ENCODE measurements at places on chromosomes 3 and 15.

DNA sequence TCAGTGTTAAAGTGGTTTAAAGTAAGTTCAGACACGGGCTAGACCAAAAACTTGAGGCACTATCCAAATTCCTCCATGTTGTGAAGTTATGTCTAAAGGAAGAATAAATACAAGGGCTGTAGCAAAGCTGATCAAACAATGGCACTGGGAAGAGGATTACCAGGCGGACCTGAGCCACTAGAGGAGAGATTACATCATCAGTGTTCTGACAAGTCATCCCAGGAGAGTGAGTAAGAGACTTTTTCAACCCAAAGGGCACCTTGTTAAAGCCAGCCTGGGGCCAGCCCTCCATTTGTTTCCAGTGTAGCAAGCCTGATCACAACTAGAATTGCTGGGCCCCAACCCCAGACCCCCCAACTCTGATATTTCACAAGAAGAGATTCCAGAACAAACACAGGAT lies 166.9 kb downstream of the DCLK3 start:
- no peak overlapping the region for H3K27ac ChIP-seq
- DNase-seq = no peak
- peaks cover 8% of the 10 kb centered on the region for H3K27me3 ChIP-seq
- H3K4me3 ChIP-seq = no peak overlapping the region
- H3K4me1 ChIP-seq = no peaks in the 10 kb centered on the region
- H3K36me3 ChIP-seq = no peaks in the 10 kb centered on the region

DNA sequence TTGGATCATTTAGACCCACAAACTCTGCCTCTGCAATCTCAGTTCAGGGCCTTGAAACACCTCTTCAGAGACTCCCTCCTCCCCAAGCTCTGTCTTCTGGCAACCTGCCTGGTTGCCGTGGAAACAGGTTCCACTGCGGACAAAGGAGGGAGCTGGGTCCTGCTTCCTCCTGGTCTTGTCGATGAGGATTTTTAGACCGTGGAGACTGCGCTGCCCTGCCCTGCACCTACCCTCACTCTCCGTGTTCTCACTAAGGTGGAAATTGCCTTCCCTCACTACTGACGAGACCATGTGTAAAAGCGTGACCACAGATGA lies at the start of gene RTP1:
RTP1 (plus strand) TSS at position 152 of the 315 bp plus-strand sequence; CDS start at position 182, 30 bp downstream.
- H3K27me3 ChIP-seq = peaks cover 21% of the 10 kb centered on the region
- no peak within 1 kb of the TSS for H3K27ac ChIP-seq
- H3K4me3 ChIP-seq = no peak within 1 kb of the TSS
- no peaks in the 10 kb centered on the region for H3K4me1 ChIP-seq
- DNase-seq = no peak

DNA sequence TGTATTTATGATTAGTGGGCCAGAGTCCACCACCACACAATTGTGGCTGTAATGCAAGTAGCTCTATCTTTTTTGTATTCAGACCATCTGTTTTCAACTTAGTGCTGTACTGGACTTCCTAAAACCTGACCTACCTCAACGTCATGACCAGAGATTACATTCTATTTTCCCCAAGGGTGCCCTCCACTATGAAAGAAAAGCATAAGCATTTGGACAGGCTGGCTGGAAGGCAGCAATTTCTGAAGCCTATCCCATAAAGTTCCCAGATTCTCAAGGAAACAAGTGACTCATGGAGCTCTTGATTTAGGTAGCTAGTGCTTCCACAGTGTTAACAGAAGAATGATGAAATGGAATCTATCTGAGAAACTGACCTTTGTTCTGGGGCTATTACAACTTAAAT lies 75.8 kb downstream of the COL8A1 start:
- no peak overlapping the region for H3K4me3 ChIP-seq
- H3K27me3 ChIP-seq = peaks cover 7% of the 10 kb centered on the region
- no peak for DNase-seq
- H3K4me1 ChIP-seq = no peaks in the 10 kb centered on the region

- no peaks in the 10 kb centered on the region for H3K36me3 ChIP-seq
- no peak overlapping the region for H3K4me3 ChIP-seq
- peaks cover 4% of the 10 kb centered on the region for H3K27me3 ChIP-seq
- no peak for DNase-seq
- H3K27ac ChIP-seq = no peak overlapping the region
These were observed 63.3 kb downstream of the THBS1 start for GRCh38 chr15:39644136-39644535.

- peaks cover 15% of the 10 kb centered on the region for H3K4me1 ChIP-seq
- DNase-seq = no peak
- H3K36me3 ChIP-seq = peaks cover 7% of the 10 kb centered on the region
- no peak overlapping the region for H3K27ac ChIP-seq
- H3K4me3 ChIP-seq = no peak overlapping the region
These were observed 37.7 kb downstream of the LDHAL6B start for GRCh38 chr15:59244337-59244736.

- H3K36me3 ChIP-seq = peaks cover 4% of the 10 kb centered on the region
- no peaks in the 10 kb centered on the region for H3K4me1 ChIP-seq
- H3K4me3 ChIP-seq = no peak overlapping the region
- H3K27ac ChIP-seq = no peak overlapping the region
- DNase-seq = no peak
These were observed 85.6 kb upstream of the DNAJC19 start for GRCh38 chr3:181075098-181075497.

DNA sequence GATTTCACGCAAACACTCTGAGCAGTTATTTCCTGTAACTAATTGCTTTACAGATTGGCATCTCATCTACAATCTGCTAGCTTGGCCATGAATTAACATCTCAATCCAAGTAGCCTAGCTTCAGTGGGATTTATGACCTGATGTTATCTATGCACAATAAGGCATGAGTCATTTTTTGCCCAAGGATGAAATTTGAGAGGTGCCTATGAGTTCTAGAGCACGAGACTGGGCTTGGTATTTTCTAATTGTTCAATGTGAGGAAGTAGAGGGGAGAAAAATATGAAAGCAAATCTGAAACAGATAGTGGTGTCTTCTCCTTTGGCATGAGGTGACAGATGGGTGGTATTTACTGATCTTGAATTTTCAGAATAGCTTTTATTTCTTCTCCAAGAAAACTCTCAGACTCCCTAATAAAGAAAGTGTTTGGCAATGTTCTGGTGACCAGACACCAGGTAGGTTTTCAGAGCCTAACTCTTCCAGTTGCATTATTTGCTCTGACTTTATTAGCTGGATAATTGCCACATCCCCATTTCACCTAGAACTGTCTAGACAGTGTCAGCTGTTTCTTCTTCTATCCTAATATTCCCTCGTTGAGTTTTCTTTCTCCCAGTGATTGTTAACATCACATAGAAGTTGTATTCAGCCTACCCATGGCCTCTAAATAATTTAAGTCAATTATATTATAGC lies 301.0 kb upstream of the UMPS start:
- H3K27ac ChIP-seq = no peak overlapping the region
- no peak overlapping the region for H3K4me3 ChIP-seq
- DNase-seq = no peak
- H3K27me3 ChIP-seq = peaks cover 3% of the 10 kb centered on the region

DNA sequence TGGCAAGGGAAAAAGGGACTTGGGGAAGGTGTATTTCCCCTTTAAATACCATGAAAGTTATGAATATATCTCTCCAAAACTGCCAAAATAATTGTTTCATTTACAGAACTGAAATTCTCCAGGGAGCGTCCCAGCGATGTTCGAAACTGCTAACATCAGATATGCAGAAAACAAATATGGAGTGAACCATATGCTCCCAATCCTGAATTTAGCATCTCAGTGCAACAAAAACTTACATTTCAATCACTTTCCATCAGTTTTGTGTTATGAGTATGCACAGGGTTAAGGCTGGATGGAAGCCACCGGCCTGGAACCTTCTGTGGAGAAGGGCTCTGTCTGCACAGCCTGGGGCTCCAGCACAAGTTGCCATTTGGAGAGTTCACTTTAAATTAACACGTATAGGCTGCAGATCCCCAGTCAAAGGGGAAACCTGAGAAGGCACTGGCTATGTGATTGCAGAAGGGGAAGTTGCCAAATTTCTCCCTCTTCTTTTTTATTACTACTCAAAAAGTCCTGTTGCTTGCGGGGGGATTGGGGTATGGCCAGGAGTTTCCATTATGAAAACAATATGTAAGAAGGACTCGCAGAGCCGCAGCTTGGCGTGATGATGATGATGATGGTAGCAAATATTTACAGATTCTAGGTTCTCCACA lies 56.9 kb upstream of the FOXP1 start:
- no peak overlapping the region for H3K4me3 ChIP-seq
- H3K4me1 ChIP-seq = no peaks in the 10 kb centered on the region
- no peak overlapping the region for H3K27ac ChIP-seq
- peaks cover 15% of the 10 kb centered on the region for H3K27me3 ChIP-seq
- DNase-seq = no peak
- no peaks in the 10 kb centered on the region for H3K36me3 ChIP-seq

- peaks cover 22% of the 10 kb centered on the region for H3K4me1 ChIP-seq
- no peaks in the 10 kb centered on the region for H3K27me3 ChIP-seq
- H3K27ac ChIP-seq = no peak overlapping the region
- H3K36me3 ChIP-seq = peaks cover 38% of the 10 kb centered on the region
- no peak for DNase-seq
These were observed 53.8 kb downstream of the STAG1 start for GRCh38 chr3:136698361-136698760.

DNA sequence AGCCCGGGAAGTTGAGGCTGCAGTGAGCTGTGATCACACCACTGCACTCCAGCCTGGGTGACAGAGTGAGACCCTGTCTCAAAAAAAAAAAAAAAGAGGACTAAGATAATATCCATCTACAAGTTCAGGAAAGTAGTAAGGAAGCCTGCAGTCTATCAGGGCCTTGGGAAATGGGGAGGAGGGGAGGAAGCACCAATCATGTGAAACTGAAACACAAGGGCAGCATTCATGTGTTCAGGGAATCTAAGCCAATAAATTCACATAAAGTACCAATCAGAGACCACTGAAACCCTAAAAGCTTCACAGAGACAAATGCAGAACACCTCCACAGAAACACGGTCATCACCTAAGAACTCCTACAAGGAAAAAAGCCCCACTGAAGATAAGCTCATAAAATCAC lies 22.9 kb upstream of the HHATL start:
- no peaks in the 10 kb centered on the region for H3K36me3 ChIP-seq
- DNase-seq = no peak
- peaks cover 7% of the 10 kb centered on the region for H3K27me3 ChIP-seq
- no peak overlapping the region for H3K4me3 ChIP-seq

GRCh38 chr3:106611841-106612240 lies 743.0 kb upstream of the CBLB start:
- no peaks in the 10 kb centered on the region for H3K27me3 ChIP-seq
- H3K4me1 ChIP-seq = peaks cover 4% of the 10 kb centered on the region
- DNase-seq = no peak

- DNase-seq = no peak
- H3K4me1 ChIP-seq = no peaks in the 10 kb centered on the region
- no peak overlapping the region for H3K27ac ChIP-seq
- no peak overlapping the region for H3K4me3 ChIP-seq
These were observed 103.7 kb downstream of the CADPS start for GRCh38 chr3:62771331-62772072.

GRCh38 chr3:68207327-68207726 lies 552.9 kb upstream of the SUCLG2 start:
- no peaks in the 10 kb centered on the region for H3K4me1 ChIP-seq
- no peak overlapping the region for H3K27ac ChIP-seq
- H3K36me3 ChIP-seq = no peaks in the 10 kb centered on the region
- no peak for DNase-seq
- no peak overlapping the region for H3K4me3 ChIP-seq

GRCh38 chr15:63504979-63505841 lies 817 bp downstream of the USP3 start:
- H3K4me1 ChIP-seq = peaks cover 57% of the 10 kb centered on the region
- no peaks in the 10 kb centered on the region for H3K36me3 ChIP-seq
- no peaks in the 10 kb centered on the region for H3K27me3 ChIP-seq
- peak overlapping the region; percentile 90 for H3K27ac ChIP-seq

DNA sequence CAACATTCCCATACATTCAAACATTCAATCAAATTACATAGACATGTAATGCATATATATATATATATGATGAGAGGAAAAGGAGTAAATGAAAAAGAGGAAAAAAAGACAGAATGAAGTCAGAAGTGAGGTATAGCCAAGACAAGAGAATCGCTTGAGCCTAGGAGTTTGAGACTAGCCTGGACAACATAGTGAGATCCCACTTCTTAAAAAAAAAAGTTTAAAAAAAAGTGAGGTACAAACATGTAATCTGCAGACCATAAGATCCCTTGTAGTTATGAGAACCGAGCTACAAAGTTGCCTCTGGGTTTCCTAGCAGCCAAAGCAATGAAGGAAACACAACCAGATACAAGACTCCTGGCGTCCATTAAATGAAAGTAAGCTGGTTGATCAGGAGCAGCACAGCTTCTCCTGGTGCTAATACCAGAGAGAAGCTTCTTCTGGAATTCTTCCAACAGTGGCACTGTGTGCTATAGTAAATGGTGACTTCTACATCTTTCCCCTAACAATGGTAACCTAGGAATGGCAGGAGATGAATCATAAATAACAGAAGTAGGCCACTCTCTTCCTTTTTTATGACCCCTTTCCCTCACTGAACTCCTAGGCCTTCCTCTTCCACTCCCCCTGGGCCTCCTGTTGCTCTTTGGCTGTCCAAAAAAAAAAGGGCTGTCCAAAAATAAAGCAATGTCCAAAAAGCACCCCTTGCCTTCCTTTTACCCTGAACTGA lies 3.5 kb downstream of the KCNMB3 start:
- H3K36me3 ChIP-seq = peaks cover 18% of the 10 kb centered on the region
- H3K4me3 ChIP-seq = no peak overlapping the region
- no peak overlapping the region for H3K27ac ChIP-seq
- no peak for DNase-seq

- no peak for DNase-seq
- no peak overlapping the region for H3K27ac ChIP-seq
- H3K36me3 ChIP-seq = peaks cover 8% of the 10 kb centered on the region
- no peaks in the 10 kb centered on the region for H3K27me3 ChIP-seq
These were observed 381.3 kb downstream of the TIGIT start for GRCh38 chr3:114675104-114675503.

Measured in memory B cell (primary cell).